ENCODE measurements at places on chromosomes 2 and 18.
A peak's percentile ranks its signal among the peaks of the same experiment; 100 is the strongest.

GRCh38 chr2:37337620-37338280 lies 6.7 kb upstream of the QPCT start:
- no peak for DNase-seq

DNA sequence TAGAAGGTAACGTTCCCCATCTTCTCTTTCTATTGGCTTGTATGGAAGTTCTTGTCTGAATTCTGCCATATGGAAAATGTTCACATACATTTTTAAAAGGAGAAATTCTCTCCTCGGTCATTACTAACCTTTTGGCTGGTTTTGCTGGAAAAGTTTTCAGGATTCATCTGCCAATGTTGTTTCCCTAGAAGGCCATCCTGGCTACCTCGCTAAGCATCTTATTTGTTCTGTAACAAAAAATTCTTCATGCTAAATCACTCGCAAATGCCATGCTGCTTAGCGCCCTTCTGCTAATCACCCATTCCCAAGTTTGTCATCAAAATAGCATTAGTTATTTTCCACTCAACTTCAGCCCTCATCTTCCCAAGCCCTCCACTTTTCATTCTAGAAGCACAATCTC lies 262.0 kb downstream of the SLC8A1 start:
- no peak for DNase-seq

- DNase-seq: no peak
Observed at GRCh38 chr18:24482821-24483220, 22.4 kb downstream of the HRH4 start.

- no peak for DNase-seq
Observed at GRCh38 chr2:73359915-73360697, 25.5 kb upstream of the ALMS1 start.

DNA sequence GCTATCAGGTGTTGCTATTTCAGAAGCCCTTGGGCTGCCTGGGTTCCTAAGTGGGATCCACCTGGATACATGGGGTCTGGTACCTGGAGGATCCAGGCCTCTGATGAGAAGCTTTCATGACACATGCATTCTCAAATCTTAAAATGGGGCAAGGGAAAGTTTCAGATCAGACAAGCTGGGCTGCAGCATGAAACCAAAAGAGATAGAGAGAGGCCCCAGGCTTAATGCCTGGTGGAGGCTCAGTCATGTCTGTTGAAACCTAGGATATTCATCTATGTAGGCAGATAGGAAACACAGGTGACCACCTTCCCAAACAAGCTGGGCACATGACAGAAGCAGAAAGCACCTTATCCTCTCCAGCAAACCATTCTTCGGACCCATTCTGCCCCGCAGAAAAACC lies 18.8 kb upstream of the PLB1 start:
- no peak for DNase-seq

DNA sequence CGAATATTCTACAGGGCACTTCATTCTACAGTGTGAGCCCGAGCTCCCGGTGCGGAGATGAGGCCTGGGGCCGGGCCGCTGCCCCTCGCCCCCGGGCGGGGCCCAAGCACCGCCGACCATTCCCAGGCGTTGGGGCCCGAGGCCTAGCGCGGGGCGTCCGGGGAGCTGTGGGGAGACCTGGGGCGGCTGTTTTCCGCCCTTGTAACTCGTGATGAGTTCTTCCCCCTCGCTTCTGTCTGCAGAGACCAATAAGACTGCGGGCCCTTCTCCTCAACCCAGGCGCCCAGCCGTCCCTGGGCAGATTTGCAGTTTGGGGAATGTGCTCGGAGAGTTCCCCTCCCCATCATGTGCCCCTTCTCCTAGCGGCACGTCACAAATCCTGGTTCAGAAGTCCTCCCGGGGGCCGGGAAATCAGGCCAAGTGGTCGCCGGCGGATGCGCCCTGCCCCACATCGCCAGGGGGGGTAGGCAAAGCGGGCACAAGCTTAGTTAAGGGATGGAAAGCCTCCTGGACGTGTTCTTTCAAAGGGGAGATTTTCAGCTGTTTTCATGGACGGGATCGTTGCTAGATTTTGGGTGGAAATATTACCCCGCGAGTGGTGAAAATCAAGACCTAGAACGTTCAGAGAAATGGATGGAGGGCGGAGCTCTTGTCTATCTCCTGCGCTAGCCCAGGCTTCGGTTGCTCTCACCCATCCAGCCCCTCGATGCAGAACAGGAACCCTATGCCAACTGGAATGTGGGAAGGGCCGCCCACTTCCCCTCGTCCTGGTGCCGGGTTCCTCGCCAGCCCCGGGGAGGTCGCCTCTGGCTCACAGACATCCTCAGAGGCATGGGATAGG lies 18.8 kb upstream of the HAAO start:
- peak; percentile 51 for DNase-seq

- DNase-seq: no peak
Observed at GRCh38 chr2:160893581-160893980, 266.6 kb upstream of the TANK start.

GRCh38 chr2:28036307-28036706 lies 145.8 kb downstream of the BABAM2 start:
- no peak for DNase-seq

- DNase-seq: no peak
Observed at GRCh38 chr2:85175369-85176299, 42.4 kb downstream of the TCF7L1 start.

- no peak for DNase-seq
Observed at GRCh38 chr2:26606847-26607190, 34.3 kb downstream of the CIB4 start.

- DNase-seq: peak; percentile 39
Observed at GRCh38 chr2:25340181-25340921, 1.4 kb downstream of the DNMT3A start.

- no peak for DNase-seq
Observed at GRCh38 chr2:203594541-203594940, 59.4 kb upstream of the RAPH1 start.

DNA sequence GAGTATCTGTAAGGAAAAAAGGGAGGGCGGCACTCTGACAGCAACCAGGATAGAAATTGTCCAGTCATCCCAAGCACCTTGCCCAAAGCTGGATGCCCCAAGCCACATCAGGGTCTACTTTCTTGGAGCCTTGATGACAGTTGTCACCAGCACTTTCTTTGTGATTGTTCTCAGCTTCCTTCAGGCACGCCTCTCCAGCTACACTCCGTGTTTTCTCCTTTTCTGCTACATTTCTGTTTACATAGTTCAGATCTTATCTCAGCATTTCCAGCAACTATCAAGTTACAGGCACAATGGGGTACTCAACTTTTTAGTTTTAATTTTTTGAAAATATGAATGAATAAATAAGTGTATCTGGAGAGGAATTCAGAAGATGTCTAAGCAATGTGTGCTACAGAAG lies 115.3 kb upstream of the CELF4 start:
- no peak for DNase-seq

- DNase-seq: no peak
Observed at GRCh38 chr2:169131587-169132512, 62.5 kb downstream of the DHRS9 start.

- no peak for DNase-seq
Observed at GRCh38 chr2:64081046-64081445, 61.8 kb upstream of the VPS54 start.

- no peak for DNase-seq
Observed at GRCh38 chr2:143533846-143534245, 404.6 kb downstream of the ARHGAP15 start.

DNA sequence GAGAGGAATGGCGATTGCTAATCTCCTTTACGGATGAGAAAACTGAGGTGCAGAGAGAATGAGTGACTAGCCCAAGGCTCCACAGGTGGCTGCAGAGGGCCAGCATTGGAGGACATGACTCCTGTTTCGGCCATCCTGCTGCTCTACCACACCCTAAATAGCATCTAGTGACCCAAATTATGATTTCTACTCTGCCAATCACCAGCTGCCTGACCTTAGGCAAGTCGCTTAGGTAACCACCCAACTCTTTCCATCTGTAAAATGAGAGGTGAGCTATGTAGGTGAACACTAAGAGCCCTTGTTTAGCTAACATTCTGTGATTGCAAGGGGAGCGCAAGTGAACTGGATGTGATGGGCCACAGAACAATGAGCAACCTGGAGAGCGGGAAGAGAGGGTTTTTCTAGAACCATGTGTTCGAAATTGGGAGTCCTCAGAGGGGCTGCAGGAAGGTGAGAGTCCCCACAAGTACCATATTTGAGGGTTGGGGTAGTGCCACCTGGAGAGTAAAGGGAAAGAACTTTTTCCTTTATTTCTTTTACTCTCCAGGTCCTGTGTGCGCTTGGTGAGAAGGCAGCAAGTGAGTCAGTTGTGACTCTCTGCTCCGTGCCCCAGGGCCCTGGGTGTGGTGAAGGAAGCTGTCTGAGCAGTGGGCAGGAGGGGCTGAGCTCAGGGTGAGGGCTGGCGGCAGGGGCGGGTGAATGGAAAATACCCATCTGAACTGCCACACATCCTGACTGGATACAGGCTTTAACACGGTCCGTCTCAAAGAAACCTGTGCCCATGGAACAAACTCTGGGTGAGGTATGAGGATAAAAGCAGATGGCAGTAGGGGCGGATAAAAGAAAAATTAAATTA lies 2.4 kb downstream of the CYP27C1 start:
- DNase-seq: peak; percentile 13

DNA sequence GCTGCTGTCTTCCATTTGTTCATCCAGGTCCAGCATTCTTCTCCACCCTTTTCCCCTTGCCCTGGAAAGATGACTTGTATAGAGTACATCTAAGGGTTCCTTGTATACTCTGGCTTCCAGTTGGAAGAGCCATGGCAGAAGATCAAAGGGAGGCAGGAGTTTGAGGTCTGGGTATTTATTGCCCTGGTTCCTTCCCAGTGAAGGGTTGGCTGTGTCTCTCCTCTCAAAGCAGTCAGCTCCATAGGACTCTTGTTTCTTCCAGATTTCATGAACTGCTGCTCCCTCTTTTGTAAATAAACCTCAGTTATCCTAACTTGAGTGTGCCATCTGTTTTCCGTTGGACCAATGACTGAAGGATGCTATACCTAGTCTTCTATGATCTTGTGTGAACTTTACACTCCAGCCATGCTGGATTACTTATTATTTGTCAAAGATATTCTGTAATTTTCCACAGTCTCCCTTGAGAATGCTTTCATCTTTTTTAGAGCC lies 6.4 kb downstream of the BBS5 start:
- DNase-seq: no peak

DNA sequence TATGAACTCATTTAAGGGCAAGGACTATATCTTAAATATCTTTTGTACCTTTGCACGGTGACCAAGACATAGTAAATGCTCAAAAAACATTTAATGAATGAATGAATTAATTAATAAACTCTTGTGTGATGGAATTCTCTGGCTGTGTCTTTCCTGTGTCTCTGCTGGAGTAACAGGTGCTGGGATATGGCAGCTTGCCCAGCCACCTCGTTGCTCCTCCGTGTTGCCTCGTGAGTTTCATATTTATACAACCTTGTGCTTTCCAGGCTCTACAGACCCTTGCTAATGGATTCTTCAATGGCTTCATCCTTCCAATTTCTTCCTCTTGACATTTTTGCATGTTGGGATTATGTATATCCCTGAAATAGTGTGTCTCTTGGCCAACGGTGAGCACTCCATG lies 30.4 kb downstream of the CTAGE1 start:
- no peak for DNase-seq

DNA sequence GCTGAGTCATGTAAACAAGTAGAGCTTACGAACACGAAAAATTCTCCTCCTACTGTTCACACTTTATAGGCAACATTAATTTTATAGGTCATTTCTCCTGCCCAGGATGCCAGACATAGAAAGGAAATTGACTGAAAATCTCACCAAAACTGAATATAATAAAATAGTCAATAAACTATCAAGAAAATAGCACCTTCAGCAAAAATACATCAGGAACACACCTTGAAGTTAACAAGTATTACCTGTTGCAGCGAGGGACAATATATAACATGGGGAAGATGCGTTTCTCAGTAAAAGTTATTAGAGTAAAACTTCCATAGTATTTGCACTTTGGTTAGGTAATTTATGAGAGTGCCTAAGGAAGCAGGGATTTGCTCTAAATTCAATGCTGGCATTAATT lies 344.6 kb downstream of the KCNJ3 start:
- no peak for DNase-seq

- DNase-seq: no peak
Observed at GRCh38 chr18:27582760-27583412, 397.8 kb upstream of the CHST9 start.

GRCh38 chr18:43789234-43790000 lies 512.1 kb upstream of the SYT4 start:
- DNase-seq: no peak

DNA sequence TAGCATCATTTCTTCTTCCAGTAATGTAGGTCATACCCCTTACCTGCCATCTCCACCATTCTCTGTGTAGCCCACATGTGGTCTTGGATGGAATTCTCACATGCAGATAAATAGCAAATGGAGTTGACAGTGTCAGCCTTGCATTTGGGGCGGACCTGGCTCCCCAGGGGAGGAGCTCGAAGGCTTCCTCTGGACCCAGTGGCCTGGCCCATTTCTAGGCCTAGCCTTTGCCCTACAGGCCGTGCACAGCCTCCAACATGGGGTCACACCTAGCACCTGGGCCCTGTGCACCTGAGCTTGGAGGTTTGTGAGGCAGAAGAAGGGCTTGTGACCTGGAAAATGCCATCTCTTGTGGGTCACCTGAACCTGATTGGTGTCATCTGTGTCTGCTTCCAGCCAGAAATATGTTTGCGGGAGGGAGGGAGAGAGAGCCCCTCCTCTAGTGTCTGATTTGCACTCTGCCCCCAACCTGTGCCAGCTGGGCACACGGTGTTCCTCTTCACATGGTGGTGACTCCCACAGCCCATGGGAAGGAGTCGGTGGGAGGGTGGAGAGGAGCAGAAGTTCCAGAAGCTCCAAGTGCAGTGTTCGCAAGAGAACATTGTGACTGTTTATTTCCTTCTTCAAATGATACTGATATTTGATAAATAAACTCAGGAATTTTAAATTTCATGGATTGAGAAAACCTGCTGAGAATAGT lies 33.0 kb downstream of the ITGB1BP1 start:
- DNase-seq: no peak

- DNase-seq: peak; percentile 71
Observed at GRCh38 chr2:62287899-62288880, 92.3 kb downstream of the B3GNT2 start.

DNA sequence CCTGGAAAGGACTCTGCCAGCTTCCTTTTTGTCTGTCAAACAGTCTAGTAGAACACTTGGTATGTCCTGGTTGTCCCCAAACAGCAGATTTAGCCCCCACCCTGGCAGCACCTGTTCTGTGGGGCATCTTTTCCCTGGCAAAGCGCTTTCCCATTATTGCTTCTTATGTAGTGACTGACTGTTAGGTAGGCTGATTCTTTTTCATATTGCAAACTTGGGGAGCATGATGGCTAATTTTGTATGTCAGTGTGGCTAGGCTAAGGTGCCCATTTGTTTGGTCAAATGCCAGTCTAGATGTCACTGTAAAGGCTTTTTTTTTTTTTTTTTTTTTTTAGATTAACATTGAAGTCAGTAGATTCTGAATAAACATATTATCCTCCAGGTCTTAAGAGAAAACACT lies 140.2 kb downstream of the MYCN start:
- no peak for DNase-seq

GRCh38 chr2:231159306-231159705 lies 34.5 kb upstream of the HTR2B start:
- DNase-seq: no peak
